Activated naive CD4-positive, alpha-beta T cell treated with Interleukin-2 at 50 U/mL for 16 hours (primary cell): ENCODE measurements at places on chromosomes 12 and 14.

GRCh38 chr12:105235732-105236476, at the start of gene APPL2:
TSS of gene APPL2 (minus strand) at chr12:105236174. CDS start at chr12:105236012, 162 bp downstream.
- peak; percentile 84 for DNase-seq

DNA sequence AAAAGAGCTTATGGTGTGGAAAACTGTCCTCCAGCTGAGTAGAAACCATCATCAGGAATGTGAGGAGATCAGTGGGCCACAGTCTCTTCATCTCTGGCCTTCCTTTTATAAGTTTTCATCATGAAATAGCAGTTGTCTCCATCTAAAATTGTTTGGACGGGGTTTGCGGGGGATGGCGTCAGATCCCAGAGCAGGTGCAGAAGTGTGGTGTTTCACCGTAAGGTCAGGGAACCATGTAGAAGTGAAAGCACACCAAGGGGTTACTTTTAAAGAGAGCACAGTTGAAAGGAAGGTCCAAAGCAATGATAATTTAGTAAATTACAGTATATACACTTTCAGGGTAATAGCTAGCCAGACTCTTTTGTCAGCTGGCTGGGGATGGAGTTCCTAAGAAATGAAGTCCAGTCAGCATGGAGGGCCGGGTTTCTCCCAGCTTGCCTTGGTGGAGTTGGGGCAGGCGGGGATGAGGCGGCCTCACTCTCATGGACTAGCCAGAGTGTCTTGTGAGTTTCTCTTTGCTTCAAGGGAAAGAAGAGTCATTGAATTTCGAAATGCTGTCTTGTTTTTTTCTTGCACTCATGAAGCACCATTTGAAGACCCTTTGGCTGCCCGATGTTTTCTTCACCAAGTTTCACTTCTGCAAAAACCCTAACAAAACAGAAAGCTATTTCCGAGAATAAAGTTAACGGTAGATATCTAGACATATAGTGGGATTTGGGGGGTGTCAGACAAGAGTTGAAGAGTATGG, 100.6 kb downstream of the ETV6 start:
- DNase-seq = no peak

GRCh38 chr14:74863274-74863673, 12.7 kb downstream of the PROX2 start:
- DNase-seq = no peak

DNA sequence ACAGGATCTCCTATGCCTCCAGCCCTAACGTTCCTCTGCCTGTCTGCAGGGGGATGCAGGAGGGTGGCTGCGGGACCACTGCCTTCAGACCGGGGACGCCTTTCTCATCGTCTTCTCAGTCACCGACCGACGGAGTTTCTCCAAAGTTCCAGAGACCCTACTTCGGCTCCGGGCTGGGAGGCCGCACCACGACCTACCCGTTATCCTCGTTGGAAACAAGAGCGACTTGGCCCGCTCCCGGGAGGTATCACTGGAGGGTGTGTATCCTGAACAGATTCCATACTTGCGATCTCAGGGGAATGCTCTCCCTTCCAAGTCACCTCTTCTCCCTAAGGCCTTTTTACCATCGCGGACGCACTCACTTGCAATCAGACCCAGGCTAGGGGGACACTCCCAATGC, 3.0 kb downstream of the REM2 start:
- no peak for DNase-seq

DNA sequence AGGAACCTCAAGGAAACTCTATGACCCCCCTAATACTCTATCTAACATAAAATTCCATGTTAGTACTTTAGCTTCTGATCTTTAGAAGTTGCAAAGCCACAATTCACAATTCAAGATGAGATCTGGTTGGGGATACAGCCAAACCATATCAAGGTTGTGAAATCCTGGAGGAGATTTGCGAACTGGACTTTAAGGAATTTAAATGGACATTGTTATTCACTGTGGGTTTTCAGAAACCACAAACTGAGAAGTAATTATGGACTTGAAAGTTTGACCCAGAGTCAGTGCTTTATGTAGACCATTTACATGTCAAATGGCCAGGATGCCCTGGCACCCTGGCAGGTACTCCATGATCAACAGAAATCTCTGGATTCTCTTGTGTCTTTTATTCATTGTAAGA, 14.2 kb upstream of the CDKL1 start:
- no peak for DNase-seq

GRCh38 chr12:113049976-113050742, 6.4 kb upstream of the DTX1 start:
- DNase-seq = no peak
